ENCODE measurements at places on chromosomes 11 and 22.

GRCh38 chr11:131301306-131301705, 69.1 kb upstream of the NTM start:
- no peak for DNase-seq

- no peak for DNase-seq
These were observed 606.8 kb downstream of the NTM start for GRCh38 chr11:131977231-131977630.

DNA sequence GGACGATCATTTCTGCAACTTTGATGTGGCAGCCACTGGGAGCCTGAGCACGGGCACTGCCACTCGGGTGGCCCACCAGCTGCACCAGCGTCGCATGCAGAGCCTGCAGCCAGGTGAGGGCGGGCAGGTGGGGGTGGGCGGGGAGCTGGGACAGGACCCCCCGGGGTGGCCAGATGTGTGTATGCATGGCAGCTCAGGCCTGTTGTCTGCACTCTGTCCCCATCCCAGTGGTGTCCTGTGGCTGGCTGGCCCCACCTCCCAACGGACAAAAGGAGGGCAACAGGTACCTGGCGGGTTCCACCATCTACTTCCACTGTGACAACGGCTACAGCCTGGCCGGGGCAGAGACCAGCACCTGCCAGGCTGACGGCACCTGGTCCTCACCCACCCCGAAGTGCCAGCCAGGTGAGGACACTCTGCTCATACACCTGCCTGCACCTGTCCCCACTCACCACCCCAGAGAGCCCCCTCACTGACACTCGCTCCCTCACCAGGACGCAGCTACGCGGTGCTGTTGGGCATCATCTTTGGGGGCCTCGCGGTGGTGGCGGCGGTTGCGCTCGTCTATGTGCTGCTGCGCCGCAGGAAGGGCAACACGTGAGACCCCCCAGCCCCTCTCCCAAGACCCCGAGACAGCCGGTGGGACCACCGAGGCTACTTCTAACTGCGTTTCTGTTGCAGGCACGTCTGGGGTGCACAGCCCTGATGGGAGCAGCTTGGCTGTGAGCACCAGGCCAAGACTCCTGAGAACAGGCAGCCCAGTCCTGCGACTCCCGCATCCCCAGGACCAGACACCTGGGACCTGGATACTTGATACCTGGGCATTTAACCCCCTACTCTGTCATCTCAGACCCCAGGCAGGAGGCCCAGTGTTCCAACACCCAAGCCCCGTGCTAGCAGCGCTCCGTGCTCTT, 6.7 kb downstream of the SUSD2 start:
- DNase-seq: no peak

DNA sequence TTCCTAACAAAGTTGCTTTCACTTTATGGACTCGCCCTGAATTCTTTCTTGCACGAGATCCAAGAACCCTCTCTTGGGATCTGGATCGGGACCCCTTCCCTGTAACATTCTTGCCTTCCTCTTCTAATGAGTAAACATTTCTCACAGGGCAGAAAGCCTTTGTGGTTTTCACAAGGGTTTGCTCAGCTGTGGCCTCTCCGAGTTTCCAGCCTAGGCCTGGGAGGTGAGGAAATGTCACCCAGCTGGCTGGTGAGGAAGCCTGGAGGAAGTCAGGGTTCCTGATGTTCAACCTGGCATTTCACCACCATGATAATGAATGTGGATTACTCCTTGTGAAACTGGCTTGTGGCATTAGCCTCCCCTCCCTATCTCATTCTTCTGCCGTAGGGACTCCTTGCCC, 224.9 kb downstream of the DSCAML1 start:
- DNase-seq: no peak

DNA sequence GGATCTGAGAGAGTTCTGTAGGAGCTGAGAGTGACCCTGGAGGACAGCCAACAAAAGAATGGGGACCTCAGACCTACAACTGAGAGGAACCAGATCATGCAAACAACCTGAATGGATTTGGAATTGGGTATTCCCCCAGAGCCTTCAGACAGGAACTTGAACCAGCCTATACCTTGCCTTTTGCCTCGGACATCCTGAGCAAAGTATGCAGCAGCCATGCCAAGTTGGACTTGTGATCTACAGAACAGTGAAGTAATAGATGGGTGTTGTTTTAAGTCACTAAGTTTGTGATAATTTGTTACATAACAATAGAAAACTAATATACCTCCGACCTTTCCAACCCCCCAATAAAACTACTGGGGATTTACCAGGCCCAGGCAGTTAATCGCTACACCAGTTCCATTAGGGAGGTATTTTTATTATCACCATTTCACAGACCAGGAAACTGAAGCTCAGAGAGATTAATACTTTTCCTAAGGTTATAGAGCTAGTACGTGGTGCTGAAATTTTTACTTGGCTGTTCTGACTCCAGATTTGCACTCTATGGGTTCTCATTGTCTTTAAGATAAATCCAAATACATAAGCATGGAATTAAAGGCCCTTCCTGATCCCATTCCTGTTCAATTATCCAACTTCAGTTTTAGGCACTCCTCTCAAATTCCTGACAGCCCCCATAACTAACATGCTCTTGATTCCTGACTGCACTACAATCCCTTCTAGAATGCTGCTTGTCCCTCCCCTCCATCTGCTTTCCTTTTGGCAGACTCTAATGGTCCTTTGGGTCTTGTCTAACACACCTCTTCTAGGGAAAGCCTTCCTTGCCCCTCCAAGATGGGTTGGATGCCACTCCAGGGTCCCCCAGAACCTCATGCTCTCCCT, 1.7 kb upstream of the RASSF10 start:
- no peak for DNase-seq

DNA sequence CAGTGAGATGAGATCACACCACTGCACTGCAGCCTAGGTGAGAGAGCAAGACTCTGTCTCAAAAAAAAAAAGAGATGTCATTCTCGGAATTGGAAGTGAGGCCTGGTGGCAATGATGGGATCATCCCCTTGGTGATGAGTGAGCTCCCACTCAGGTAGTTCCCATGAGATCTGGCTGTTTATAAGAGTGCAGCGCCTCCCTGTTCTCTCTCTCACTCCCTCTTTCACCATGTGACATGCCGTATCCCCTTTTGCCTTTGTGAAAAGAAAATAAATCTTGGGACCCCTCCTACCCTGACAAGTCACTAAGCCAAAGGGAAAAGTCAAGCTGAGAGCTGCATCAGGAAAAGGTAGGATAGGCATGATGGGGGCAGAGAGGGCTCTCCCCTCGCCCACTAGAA, 28.8 kb downstream of the ZNF70 start:
- DNase-seq: no peak

DNA sequence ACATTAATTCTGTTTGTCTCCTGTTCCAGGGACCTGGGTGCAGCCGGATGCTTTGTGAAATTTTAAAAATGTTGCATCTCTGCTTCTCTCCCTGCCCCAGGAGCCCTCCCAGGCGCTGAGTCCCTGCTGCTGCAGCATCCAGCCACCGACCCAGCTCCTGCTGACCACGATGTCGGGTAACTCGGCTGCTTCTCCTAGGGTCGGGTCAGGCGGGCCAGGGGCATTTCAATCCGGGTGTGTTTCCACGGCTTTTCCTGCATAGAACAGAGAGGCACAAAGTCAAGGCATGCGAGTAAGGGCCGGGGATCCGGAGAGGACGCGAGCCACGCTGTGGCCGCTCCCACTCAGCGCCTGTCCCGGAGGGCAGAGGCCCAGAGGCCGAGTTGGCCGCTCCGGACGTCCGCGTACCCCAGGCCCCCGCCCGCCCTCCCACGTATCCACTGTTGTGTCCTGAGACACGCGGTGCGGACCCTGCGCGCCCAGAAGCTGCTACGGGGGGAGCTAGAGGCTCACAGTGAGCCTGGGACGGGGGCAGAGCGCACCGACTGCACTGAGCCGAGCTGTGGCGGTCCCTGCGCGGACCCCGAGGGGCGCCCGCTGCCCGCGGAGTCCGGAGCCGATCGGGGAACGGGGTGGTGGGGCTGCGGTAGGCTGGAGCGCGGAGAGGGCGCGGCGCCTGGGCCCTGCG, at the start of gene POU2AF3:
POU2AF3 (plus strand) TSS at position 134 of the 688 bp plus-strand sequence; CDS start at position 170, 36 bp downstream.
- DNase-seq: no peak

All from KG1 (cell line).